ENCODE measurements at places on chromosomes 7 and 10.
A peak's percentile ranks its signal among the peaks of the same experiment; 100 is the strongest.

- no peaks in the 10 kb centered on the region for H3K27me3 ChIP-seq
- no peak overlapping the region for H3K4me3 ChIP-seq
- H3K27ac ChIP-seq, result no peak overlapping the region
- no peaks in the 10 kb centered on the region for H3K36me3 ChIP-seq
Observed at GRCh38 chr7:146636581-146636980, 520.0 kb downstream of the CNTNAP2 start.

GRCh38 chr10:71748671-71749191, 24.6 kb downstream of the VSIR start:
- DNase-seq, result no peak
- H3K4me3 ChIP-seq, result peak overlapping the region; percentile 2
- peaks cover 39% of the 10 kb centered on the region for H3K4me1 ChIP-seq
- no peaks in the 10 kb centered on the region for H3K27me3 ChIP-seq
- peaks cover 39% of the 10 kb centered on the region for H3K36me3 ChIP-seq

DNA sequence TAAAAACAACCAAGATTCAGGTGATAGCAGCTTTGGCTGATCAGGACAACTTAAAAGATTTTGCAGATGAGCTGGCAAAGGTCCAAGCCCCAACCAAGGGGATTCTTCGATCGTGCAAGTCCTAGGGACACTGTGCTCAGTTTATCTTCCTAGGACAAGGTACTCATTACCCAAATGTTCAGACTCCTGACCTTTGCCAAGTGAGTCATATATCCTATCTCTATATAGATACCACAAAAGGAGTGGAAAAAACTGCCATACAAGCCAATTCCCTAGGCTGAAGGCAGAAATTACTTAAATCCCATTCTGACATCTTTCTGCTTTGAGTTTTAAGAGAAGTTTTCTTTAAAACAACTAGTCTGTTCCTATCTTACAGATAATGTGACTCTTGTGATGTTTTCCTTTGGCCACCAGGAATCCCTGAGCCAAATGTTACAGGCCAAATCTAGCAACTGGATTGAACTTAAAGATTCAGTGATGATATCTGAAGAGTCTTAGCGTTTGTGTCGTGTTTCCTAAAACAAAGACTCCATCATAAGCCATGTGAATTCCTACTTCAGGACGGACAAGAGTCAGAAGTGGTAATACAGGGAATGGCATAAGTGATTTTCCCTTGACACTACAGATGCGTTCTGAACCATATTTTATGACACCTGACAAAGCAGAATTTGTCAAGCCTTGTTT, 142.6 kb upstream of the ASAH2 start:
- no peak overlapping the region for H3K4me3 ChIP-seq
- H3K4me1 ChIP-seq, result peaks cover 20% of the 10 kb centered on the region
- DNase-seq, result no peak
- H3K36me3 ChIP-seq, result no peaks in the 10 kb centered on the region
- H3K27me3 ChIP-seq, result no peaks in the 10 kb centered on the region

DNA sequence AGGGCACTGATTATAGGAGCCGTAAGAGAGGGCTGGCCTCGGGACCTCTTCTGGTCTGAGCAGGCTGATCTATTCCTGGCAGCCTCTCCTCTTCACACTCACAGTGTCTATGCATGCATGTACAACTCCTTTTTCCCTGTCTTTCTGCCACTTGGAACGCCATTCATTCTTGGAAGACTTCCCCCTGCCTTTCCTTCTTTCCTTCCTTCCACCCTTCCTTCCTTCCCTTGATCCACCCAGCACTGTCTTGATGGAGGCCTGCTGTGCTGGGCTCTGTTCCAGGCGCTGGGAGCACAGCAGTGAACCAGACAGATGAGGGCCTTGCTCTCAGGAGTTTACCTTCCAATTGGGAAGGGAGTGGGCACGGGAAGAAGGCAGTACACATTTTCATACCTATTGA, 114.8 kb downstream of the SH3PXD2A start:
- no peaks in the 10 kb centered on the region for H3K27me3 ChIP-seq
- no peaks in the 10 kb centered on the region for H3K36me3 ChIP-seq
- no peak overlapping the region for H3K4me3 ChIP-seq
- no peak for DNase-seq
- H3K27ac ChIP-seq, result peak overlapping the region; percentile 13

- peaks cover 4% of the 10 kb centered on the region for H3K4me1 ChIP-seq
- DNase-seq, result peak; percentile 83
- no peak overlapping the region for H3K4me3 ChIP-seq
- peak overlapping the region; percentile 51 for H3K27ac ChIP-seq
- no peaks in the 10 kb centered on the region for H3K27me3 ChIP-seq
Observed at GRCh38 chr10:71694567-71694968, 25.0 kb downstream of the C10orf105 start.

DNA sequence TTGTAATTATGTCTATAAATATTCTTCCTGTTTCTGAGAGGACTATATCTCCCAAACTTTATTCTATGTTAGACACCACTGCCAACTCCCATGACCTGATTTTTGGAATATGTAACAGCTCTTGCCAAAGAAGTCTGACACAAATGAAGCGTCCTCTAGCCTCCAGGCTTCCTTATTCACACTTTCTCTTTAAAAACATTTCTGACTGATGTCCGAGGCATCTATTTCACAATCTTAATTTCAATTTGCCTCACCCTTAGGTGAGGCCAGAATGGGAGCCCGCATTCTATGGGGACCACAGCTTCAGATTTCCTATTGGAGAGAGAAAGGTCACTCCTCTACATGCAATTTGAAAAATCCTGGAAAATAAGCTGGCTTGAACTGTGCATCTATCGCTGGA, 873.2 kb downstream of the GATA3 start:
- no peaks in the 10 kb centered on the region for H3K4me1 ChIP-seq
- no peak overlapping the region for H3K27ac ChIP-seq
- DNase-seq, result no peak
- no peaks in the 10 kb centered on the region for H3K36me3 ChIP-seq
- no peaks in the 10 kb centered on the region for H3K27me3 ChIP-seq

DNA sequence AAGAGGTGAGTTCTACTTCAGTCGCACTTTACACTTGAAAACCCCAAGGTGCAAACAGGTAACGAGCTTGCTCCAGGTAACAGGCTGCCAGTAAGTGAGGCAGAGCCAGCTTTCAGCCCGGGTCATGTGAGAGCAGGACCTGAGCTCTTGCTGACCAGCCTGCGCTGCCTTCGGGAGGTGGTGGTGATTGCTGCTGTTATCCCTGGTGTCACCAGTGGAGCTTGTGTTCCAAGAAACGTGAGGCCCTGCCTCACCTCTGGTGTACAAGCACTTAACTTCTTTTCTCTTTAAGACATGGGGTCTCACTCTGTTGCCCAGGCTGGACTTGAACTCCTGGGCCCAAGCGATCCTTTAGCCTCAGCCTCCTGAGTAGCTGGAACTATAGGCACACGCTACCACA, 265.0 kb downstream of the CELF2 start:
- DNase-seq, result no peak
- no peak overlapping the region for H3K27ac ChIP-seq
- no peak overlapping the region for H3K4me3 ChIP-seq
- H3K36me3 ChIP-seq, result peaks cover 60% of the 10 kb centered on the region

GRCh38 chr10:84391326-84391725, 62.9 kb downstream of the CCSER2 start:
- H3K27me3 ChIP-seq, result no peaks in the 10 kb centered on the region
- H3K36me3 ChIP-seq, result no peaks in the 10 kb centered on the region
- H3K4me1 ChIP-seq, result no peaks in the 10 kb centered on the region

GRCh38 chr7:48299580-48300169, 128.4 kb downstream of the ABCA13 start:
- peak; percentile 37 for DNase-seq
- H3K36me3 ChIP-seq, result no peaks in the 10 kb centered on the region
- H3K27me3 ChIP-seq, result no peaks in the 10 kb centered on the region

DNA sequence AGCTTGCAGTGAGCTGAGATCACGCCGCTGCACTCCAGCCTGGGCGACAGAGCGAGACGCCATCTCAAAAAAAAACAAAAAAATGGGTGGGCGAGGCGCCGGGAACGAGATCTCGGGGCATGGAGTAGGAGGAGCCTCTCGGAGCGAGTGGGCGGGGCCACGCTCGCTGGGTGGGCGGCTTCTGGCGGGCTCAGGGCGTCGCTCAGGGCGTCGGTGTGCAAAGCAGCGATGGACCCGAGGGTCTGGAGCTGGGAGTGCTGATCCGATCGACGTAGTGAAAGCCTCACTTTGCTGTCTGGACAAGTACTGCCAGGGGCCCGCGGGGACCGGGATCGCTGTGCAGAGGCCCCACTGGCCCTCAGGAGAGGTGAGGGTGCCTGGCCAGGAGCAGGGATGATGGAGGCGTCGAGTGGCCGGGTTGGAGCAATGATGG, 22.6 kb upstream of the AMZ1 start:
- H3K36me3 ChIP-seq, result peaks cover 24% of the 10 kb centered on the region
- peaks cover 4% of the 10 kb centered on the region for H3K4me1 ChIP-seq
- DNase-seq, result no peak
- H3K27me3 ChIP-seq, result peaks cover 36% of the 10 kb centered on the region
- H3K27ac ChIP-seq, result no peak overlapping the region

- H3K4me3 ChIP-seq, result no peak overlapping the region
- no peak overlapping the region for H3K27ac ChIP-seq
- DNase-seq, result no peak
- no peaks in the 10 kb centered on the region for H3K4me1 ChIP-seq
- no peaks in the 10 kb centered on the region for H3K36me3 ChIP-seq
- no peaks in the 10 kb centered on the region for H3K27me3 ChIP-seq
Observed at GRCh38 chr10:83909001-83909400, 230.3 kb upstream of the GHITM start.

DNA sequence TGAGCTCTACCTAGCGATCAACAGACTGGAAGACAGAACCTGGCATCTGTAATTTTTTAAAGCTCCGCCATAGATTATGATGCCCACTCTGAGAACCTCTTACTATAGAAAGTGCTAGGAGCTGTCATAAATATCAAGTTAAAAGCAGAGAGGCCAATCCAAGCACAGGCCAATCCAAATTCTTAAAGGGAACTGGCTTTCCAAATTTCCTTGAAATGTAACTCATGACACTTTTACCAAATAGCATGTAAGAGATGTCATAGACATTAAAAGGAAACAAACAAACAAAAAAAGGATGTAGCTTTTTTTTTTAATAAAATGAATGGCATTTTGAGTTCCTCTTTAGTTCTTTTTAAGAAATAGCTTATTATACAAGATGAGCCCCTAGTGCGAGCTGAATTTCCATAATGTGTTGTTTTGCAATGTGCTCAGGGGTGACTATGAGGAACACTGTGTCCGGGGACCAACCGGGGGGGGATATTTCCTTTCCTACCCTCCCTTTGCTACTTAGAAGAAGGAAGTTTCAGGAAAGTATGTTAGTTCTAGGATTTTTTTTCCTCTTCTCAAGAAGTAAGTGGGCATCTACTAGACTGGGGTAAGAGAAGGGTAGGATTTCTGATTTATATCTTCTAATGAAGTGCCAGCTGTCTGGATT, 23.7 kb upstream of the MRC1 start:
- H3K36me3 ChIP-seq, result no peaks in the 10 kb centered on the region
- no peak overlapping the region for H3K4me3 ChIP-seq
- H3K4me1 ChIP-seq, result peaks cover 32% of the 10 kb centered on the region
- no peaks in the 10 kb centered on the region for H3K27me3 ChIP-seq

- no peak overlapping the region for H3K27ac ChIP-seq
- H3K4me1 ChIP-seq, result no peaks in the 10 kb centered on the region
- no peak overlapping the region for H3K4me3 ChIP-seq
Observed at GRCh38 chr10:48193556-48193955, 80.9 kb downstream of the FRMPD2 start.

GRCh38 chr7:18356191-18356645, 139.3 kb upstream of the HDAC9 start:
- DNase-seq, result peak; percentile 13
- no peak overlapping the region for H3K27ac ChIP-seq
- no peaks in the 10 kb centered on the region for H3K36me3 ChIP-seq
- H3K4me1 ChIP-seq, result no peaks in the 10 kb centered on the region
- H3K4me3 ChIP-seq, result no peak overlapping the region

DNA sequence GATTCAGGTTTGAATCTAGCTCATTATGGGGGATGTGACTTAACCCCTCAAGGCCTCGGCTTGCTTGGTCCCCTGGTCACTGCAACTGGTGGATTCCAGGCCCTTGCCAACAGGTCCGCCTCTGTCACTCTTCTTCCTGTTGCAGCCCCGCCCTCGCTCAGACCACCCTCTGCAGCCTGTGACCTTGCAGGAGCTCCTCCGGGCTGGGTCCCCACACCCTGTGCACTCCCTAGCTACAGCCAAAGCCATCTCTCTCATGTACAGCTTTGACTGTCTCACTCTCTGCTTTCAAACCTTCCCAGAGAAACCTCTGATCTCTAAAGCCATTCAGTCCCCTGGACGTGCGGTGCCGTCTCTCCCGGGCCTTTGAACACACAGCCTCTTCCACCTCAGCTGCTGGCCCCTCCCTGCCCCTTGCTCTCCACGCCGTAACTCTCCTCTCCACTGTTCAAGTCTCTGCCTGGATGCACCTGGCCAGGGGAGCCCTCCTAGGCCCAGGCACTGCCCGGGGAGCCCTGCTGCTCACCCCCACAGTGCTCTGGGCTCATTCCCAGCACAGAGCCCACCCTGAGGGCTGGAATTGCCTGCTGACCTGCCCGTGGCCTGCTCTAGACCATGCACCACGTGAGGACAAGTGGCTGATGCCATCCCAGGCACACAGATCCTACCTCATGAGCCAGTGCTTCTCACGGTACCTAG, 485.8 kb upstream of the FOXK1 start:
- H3K36me3 ChIP-seq, result no peaks in the 10 kb centered on the region
- DNase-seq, result no peak
- H3K27ac ChIP-seq, result no peak overlapping the region
- H3K4me1 ChIP-seq, result no peaks in the 10 kb centered on the region
- H3K27me3 ChIP-seq, result no peaks in the 10 kb centered on the region
- no peak overlapping the region for H3K4me3 ChIP-seq
